H4 (cell line): ENCODE measurements at places on chromosomes 4 and X. TPM values are rescaled to one million over a fixed set of nuclear protein-coding genes. Genes with fewer than 3 reads are reported as not detected.

The CT45A3 gene
- not detected in 2 replicates for total RNA-seq

DNA sequence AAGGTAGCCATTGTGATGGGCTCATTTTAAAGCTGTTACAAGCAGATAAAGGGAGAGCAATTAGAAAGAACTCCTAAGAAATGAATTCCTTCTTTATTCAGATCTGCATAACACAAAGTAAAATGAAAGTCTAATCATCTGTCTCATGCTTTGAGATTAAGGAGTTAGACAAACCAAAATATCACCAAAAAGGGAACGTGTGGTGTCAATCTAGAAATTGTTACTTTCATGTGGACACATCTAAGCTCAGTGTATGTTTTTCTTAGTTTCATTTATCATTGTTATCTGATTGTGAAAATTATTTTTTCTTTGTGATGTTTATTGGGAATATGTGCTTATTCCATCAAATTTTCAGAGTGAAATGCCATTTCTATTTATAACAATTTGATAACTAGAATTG, 80.3 kb downstream of the BANK1 start:
- DNase-seq = no peak

The IKBKG gene
- total RNA-seq = 20.1 and 23.0 TPM in 2 replicates

DNA sequence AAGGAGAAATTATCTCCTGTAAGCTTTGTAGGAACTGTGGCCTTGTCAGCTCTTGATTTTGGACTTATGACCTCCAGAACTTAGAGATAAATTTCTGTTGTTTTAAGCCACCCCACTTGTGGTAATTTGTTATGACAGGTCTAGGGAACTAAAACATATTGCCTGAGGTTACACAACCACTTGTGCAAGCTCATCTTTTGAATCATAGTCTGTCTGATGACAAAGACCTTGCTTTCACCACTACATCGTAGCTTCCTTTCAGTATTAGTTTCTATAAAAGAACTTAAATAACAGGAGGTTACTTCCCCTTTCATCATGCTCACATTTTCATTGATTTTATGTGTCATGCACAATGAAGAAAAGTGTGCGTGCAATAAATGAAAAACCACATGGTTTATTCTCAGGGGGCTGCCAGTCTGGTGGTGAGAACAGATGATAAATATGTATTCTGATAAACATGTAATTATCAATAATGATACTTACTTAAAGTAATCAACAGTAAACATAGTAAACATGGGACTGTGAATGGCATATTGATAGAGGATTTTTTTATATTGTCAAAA, 690.0 kb upstream of the HS3ST1 start:
- DNase-seq = no peak

DNA sequence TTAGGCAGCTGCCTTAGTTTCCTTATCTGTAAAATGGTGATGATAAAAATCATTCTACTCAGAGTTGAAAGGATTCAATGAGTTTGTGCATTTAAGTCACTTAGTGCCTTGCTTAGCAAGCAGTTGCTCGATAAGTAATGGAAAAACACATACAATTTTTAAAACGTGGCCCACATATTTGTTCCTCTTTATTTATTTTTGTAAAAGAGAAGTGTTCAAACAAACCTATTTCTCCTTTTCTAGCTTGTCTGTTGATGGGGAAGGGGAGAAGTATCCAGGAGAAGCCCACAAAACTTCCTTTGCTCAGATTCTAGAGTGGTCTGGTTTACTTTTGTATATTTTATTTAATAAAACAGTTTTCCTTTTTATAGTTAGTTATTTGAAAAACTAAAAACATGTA, 3.3 kb upstream of the HPGDS start:
- no peak for DNase-seq

The SSX3 gene
- total RNA-seq = not detected in 2 replicates

DNA sequence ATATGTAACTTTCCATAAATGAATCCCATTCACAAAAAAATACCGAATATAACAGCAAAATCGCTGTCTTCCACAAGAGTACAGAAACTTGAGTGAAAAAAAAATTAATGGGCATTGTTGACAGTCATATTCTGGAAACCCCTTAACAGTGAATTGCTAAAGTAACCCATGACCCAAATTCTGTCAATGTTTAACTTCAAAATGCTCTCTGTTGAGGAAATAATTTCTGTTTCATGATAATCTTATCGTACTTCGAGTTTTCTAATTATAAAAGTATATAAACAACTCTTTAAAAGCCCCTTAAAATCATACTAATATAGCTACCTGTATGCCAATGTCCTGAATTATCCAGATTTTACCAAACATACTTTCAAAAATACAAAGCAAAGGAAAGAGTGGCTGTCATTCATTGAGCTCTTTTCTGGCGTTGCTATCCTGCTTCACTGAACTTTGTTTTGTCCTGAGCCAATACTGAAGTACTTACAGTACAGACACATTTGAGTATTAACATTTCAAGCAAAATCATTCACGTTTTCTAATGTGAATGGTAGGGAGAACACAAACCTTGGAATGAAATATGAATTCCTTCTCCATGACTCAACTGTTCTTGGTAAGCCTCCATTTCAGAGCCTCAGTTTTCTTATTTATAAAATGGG, 2.4 kb downstream of the XAGE3 start:
- DNase-seq = no peak

The GRIA3 gene
- total RNA-seq = 0.06 TPM in 1 of 2 replicates, not detected in the other

The GBA3 gene
- total RNA-seq = 0.04 TPM in 1 of 2 replicates, not detected in the other

GRCh38 chr4:14652522-14652921, 349.8 kb upstream of the CPEB2 start:
- DNase-seq = no peak

GRCh38 chr4:153485359-153485758, 19.2 kb downstream of the TMEM131L start:
- no peak for DNase-seq

DNA sequence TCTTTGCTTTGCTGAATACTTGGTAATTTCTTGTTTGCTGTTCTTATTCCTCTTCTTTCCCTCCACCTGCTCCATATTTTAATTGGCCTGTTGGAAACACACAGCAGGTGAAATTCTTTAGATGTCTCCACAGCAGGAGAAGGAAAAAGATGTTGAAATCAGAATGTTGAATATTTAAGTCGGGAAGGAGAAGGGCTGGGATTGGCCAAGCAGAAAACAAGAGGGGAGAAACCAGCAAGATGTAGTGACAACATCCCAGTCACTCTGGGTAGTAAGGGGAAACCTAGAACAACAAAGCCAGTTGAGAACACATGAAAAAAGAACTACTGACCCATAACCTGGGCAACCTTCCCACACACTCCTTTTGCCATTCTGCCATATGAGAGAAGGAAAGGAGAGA, 37.3 kb upstream of the STAG2 start:
- no peak for DNase-seq
